ENCODE measurements at places on chromosomes 7 and 10.

GRCh38 chr10:8063935-8064334 is 9.4 kb downstream of the GATA3 start:
- no peak for DNase-seq

DNA sequence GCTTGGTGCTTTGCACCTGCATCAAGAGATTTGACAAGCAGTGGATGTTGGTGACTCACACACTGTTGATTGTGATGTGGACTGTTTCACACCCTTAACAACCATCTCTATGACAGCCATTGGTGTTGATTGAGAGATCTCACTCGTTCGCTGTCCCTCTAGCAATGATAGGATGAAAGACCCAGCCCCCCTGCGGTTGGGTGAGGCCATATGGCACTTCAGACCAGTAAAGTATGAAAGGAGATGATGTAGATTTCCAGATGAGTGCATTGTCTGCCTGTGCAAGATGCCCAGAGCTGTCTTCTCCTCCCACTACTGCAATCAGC is 138.7 kb upstream of the PRR15 start:
- no peak for DNase-seq

GRCh38 chr7:27616914-27617548 is 45.7 kb downstream of the HIBADH start:
- DNase-seq: no peak

GRCh38 chr7:131843898-131844331 is 287.5 kb upstream of the PODXL start:
- no peak for DNase-seq

- no peak for DNase-seq
Measured at GRCh38 chr10:114368057-114368391, 36.3 kb downstream of the AFAP1L2 start.

DNA sequence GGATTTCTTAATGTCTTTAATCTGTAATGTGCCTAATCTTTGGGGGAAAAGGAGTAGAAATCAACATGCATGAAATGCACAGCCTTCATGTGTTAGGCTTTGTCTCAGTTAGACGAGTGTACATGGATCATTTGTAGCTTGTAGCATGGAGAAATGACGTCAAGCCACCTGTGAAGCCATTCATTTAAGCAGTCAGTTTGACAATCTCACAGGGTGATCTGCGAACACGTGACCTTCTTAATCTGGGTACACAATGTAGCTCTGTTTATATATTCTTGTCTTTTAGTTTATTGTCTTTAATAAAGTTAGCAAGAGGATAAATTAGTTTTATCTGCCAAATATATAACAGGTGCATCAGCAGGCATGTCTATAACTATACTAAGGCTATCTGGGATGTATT is 351.9 kb upstream of the LRGUK start:
- DNase-seq: no peak

DNA sequence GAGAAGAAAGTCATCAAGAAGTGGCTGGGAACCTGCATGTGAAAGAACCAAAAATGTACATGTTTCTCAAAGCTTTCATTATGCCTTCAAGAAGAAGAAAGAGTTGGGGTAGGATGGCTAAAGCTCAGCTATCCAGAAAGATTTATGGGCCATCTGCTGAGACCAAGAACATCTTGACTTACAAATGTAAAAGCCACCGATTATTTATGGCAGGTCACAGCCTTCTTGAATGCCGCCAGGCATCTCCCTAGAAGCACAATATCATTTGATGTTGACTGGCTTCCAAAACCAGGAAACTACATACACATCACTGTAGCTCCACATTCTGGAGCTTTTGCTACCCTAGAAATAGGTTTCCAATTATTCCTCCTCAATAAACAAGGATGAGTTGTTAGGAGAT is 254.2 kb upstream of the AOAH start:
- DNase-seq: no peak

- no peak for DNase-seq
Measured at GRCh38 chr10:96584035-96584434, 2.8 kb downstream of the TM9SF3 start.

DNA sequence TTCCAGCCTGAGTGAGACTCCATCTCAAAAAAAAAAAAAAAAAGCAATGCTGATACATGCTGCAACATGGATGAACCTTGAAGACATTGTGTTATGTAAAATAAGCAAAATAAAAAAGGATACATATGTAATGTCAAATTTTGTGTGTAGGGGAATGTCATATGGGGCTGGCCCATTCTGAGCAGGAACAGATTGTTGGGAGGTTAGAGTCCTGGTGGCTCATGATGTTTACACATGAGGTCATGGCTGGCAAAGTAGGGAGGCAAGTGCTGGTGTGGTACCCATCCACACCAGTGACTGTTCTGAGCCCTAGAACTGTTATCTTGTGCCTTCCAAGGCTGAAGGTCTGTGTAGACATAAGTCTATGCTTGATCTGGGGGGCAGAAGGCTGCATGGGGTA is 37.6 kb downstream of the ZNF92 start:
- DNase-seq: no peak

DNA sequence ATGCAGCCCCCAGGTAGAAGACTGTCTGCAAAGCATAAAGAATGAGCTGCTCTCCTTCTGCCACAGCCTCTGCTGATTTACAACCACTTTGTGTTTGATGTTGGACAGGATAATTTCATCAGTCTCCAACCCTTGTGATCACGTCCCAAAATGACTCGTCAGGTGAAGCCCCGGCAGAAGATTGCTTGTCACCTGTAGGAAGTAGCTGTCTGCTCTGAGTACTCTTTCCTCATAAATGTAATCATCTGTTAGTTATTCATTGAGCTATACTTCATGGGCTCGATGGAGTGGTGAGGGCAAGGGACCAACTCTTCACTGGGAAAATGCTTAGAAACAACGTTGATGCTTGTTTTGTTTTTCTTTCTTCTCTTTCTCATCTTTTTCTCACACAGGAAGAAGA is 290.9 kb upstream of the SP8 start:
- no peak for DNase-seq

DNA sequence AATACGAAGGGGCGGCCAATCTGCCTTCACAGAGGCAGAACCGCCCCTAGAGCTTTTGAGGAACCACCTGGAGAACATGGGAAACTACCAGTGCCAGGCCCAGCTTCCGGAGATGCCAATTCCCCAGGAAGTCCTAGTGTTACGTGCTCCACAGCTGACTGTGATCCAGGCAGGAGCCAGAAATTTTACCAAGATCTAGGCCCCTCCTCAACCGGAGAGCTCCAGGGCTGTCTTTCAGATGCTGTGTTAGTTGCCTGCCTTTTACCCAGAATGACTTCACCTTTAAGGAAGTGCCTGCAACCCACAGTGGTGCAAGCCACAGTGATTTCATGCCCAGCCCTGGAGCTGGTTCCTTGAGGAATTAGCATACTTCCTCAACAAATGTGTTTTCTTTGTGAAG is 62.9 kb downstream of the ELMO1 start:
- no peak for DNase-seq

DNA sequence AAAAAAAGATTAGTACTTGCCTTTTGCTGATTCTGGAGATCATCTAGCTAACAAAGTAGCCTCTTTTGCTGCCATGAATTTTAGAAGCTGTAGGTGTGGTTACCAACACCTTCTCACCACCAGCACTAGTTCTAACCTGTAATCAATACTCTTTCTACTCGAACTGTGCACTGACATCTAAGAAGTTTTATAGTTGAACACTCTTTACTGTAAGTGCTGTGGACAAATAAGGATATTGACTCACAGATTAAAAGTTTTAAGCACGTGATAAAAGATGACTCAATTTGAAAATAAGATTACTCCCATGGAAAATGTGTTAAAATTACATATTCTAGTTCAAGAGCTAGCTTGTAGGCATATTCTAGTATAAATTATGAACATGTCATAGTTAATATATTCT is 89.9 kb downstream of the REEP3 start:
- no peak for DNase-seq
